ENCODE measurements at places on chromosomes 3 and 15.

GRCh38 chr15:68386587-68387288 is 45.2 kb downstream of the ITGA11 start:
- H3K27me3 ChIP-seq = 0 out of 2 replicates have a peak, but pooled peaks cover 2% of the 10 kb centered on the region
- H3K4me1 ChIP-seq = no peaks in the 10 kb centered on the region
- DNase-seq = no peak
- H3K27ac ChIP-seq = no peak overlapping the region
- no peak overlapping the region for H3K4me3 ChIP-seq
- H3K36me3 ChIP-seq = no peaks in the 10 kb centered on the region

GRCh38 chr3:83968356-83968755 is 990.4 kb upstream of the CADM2 start:
- no peak for DNase-seq
- peak overlapping the region; percentile 38 for H3K4me3 ChIP-seq
- no peaks in the 10 kb centered on the region for H3K4me1 ChIP-seq
- no peaks in the 10 kb centered on the region for H3K36me3 ChIP-seq

DNA sequence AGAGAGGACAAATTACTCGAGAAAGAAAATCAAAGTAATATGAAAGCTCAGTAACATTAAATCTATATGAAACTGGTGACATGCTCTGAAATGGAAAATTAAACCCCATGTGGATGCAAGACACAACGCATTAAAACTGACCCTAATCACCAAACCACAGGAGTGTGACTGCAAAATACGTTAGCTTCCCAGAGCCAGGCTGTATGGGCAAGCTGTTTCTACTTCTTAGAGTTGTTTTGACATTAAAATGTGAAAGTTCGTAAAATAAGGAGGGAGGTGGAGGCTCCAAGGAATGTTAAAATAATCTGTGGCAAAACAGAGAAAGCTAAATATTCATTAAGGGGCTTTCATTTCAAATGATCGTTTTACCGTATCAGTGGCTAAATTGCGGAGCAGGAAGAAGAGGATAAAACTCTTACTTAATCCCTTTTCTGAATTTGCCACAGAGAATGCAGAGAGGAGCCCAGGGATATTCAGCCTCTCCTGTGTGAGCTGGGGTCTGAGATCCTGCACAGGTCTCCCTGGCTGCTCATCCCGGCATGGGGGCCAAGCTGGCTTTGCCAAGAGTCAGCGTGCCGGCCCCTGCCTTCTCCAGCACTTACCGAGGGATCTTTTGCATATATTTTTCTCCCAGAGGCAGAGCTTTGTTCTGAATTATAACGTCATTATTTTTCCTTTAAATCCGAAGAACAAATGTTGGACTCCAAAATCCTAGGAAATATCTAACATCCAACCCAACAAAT is 239.8 kb upstream of the THBS1 start:
- H3K4me3 ChIP-seq = no peak overlapping the region
- no peaks in the 10 kb centered on the region for H3K4me1 ChIP-seq
- no peak for DNase-seq
- no peaks in the 10 kb centered on the region for H3K27me3 ChIP-seq
- no peak overlapping the region for H3K27ac ChIP-seq

- no peak overlapping the region for H3K27ac ChIP-seq
- peaks cover 10% of the 10 kb centered on the region for H3K4me1 ChIP-seq
- no peaks in the 10 kb centered on the region for H3K27me3 ChIP-seq
- H3K4me3 ChIP-seq = no peak overlapping the region
- no peak for DNase-seq
Observed at GRCh38 chr15:36596915-36597314, 17.5 kb downstream of the CDIN1 start.

DNA sequence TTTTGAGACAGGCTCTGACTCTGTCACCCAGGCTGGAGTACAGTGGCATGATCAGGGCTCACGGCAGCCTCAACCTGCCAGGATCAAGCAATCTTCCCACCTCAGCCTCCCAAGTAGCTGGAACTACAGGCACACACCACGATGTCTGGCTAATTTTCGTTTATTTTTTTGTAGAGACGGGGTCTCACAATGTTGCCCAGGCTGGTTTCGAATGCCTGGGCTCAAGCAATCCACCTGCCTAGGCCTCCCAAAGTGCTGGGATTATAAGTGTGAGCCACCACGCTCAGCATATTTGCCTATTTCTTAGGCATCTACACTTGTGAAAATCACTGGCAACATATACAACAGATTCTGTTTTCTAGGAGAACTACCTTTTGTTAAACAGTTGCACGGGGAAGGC is 16.9 kb downstream of the MYO1E start:
- DNase-seq = no peak
- no peaks in the 10 kb centered on the region for H3K27me3 ChIP-seq
- H3K4me1 ChIP-seq = peaks cover 25% of the 10 kb centered on the region
- no peak overlapping the region for H3K27ac ChIP-seq
- no peak overlapping the region for H3K4me3 ChIP-seq

DNA sequence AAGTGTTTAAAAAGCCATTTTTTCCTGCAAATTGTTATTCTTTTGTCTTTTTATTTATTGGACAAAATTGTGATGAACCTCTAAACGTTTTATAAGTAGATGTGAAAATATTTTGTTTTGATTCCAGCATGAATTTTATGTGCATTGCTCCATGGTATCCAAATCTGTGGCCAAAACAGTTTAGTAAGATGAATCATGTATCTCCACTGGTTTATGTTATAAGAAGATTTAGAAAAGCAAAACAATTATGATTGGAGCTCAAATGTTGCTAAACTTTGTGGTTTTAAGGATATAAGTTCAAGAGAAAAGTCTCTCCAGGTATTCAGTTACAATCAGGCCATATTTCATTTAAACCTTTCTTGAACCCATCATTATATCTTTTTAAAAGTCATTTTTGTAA is 80.9 kb downstream of the NECTIN3 start:
- no peak overlapping the region for H3K4me3 ChIP-seq
- H3K36me3 ChIP-seq = no peaks in the 10 kb centered on the region
- H3K27ac ChIP-seq = no peak overlapping the region
- no peaks in the 10 kb centered on the region for H3K4me1 ChIP-seq
- H3K27me3 ChIP-seq = no peaks in the 10 kb centered on the region

DNA sequence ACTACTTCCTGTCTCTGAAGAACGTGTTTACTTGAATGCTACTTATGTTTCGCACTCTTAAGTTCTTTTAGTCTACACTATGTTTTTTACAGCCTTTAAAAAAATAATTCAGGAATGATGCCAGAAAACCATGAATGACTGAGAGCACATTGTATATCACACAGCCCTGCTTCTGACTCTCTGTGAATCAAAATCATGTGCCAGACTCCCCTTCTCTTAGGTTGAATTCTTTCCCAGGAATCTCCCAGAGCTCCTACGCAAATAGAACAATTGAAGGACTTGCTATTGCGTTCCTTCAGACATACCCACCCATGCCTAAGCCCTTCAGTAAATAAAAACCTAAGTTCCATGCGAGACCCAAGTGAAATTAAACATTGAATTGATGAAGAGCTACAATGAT is 782.0 kb upstream of the ALCAM start:
- no peak overlapping the region for H3K4me3 ChIP-seq
- no peak for DNase-seq
- no peaks in the 10 kb centered on the region for H3K36me3 ChIP-seq
